Motor neuron (in vitro differentiated cells): ENCODE measurements at places on chromosomes 11 and 22. TPM values are rescaled to one million over a fixed set of nuclear protein-coding genes. Genes with fewer than 3 reads are reported as not detected.

GRCh38 chr11:93662175-93662570 lies 691 bp downstream of the CEP295 start:
- no peak for ATAC-seq

GRCh38 chr22:44822534-44822933 lies 70.2 kb downstream of the ARHGAP8 start:
- no peak for ATAC-seq

DNA sequence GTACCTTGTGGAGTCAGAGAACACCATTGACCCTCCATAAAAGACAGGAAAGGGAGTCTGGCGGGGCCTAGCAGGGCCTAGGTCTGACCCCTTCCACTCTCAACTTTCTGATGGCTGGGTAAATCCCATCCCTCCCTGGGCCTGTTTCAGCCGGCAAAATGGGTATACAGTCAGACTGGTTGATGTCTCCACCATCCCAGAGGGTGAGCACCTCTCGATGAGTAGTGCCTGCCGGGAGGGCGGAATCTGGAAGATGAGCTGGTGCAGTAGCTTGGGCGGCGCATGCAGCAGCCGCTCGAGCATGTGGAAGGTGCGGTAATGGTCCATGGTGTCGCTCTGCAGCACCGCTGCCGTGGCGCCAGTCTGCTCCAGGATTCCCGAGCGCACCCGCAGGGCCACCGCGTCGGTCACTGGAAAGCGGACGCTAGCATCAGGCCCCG lies 528 bp downstream of the FIBP start:
- ATAC-seq: no peak

DNA sequence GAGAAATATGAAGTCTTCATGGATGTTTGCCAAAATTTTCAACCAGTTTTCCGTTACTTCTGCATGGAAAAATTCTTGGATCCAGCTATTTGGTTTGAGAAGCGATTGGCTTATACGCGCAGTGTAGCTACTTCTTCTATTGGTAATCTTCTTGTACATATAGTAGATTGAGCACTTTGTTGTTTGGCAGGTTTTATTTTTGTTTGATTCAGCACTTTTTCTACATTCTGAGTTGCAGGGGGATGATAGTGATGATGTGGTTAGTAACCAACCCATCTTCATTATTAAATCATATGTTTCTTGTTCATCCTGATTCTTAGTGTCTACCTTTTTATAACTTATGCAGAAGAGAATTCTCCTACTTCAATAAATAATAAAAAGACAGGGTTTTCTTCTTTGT lies 121.6 kb downstream of the C11orf65 start:
- ATAC-seq: no peak

The CHRM4 gene
- 0.83 and 1.1 TPM in 2 replicates for total RNA-seq

DNA sequence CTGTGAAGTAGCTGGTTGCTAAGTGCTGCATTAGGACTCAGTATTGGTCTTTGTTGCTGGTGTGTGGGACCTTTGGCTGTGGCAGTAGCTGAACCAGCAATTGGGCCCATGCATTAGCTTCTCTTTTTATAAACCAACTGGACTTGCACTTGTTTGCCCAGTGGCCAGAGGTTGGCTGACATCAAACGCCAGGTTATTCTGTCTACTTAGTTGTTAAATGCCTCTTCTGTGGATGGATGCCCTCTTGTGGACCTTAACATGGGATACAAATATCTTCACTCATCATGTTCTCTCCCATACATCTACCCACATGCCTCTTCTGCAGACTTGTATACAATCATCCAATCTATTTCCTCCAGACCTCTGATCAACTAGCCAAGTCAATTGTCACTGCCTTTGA lies 26.4 kb upstream of the ARHGAP20 start:
- no peak for ATAC-seq

DNA sequence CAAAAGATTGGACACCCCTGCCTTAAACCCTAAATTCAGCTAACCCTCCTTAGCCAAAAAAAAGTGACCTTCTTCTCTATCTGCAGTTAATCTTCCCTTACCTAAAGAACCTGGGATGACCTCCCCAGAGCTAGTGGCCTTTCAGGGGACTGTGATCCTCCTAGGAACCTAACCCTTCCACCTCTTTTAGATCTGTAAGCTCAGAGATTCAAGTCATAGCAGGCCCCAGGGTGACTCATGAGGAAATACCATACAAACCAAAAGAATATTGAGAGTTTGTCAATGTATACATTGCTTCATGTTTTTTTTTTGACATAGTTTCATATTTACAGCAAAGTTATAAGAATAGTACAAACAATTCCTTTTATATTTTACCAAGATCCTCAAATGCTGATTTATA lies 38.3 kb upstream of the CXCR5 start:
- ATAC-seq: no peak
